ENCODE measurements at places on chromosomes 6 and 20.

DNA sequence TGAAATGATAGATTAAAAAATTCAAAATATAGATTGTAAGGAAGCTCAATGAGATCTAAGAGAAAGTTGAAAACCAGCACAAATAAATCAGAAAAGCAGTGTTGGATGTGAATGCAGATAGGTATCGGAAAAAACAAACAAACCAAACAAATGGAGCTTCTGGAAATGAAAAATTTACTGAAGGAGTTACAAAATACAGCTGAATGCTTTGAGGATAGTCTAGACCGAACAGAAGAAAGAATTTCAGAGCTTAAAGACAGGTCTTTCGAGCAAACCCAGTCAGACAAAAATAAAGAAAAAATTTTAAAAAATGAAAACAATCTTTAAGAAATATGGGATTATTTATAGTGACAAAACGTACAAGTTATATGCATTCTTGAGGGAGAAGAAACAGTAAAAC, 146.7 kb downstream of the FAM83B start:
- DNase-seq, result no peak

GRCh38 chr6:131451321-131452144, 121.5 kb upstream of the ARG1 start:
- no peak for DNase-seq

DNA sequence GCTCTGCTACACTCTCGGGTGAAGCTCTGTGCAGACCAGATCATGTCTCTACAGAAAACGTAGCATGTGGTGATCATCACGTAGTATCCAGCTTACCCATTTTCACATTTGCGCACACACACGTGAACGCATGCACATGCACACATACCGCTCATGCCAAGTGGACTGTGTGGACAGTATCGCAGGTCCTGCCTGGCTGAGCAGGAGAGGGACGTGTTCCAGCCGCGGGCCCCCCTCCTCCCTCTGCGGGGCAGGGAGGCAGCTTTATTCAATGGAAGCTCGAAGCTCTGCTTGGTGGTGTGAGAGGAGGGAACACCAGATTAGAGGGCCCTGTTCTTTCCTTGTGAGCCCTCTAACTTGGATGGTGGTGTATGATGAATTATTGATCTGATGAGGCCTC, 51.1 kb downstream of the CDH26 start:
- no peak for DNase-seq

DNA sequence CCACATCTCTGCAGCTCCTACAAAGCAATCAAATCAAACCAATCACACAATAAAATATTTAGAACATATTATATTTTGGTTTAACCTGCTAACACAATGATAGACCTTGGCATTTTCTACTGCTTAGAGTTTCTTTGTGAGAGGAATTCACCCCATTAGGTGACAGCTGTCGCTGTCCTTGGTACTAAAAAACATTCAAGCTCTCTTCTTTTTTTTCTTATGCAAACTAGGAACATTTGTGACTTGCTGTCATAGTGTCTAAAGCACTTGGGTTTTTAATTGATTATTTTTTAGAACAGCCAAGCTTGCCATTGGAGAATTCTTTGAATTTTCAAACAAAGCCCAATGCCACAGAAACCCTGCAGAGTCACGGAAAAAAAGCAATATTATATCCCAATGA, 46.4 kb downstream of the CNR1 start:
- no peak for DNase-seq

GRCh38 chr20:10300582-10301446, 82.2 kb downstream of the SNAP25 start:
- no peak for DNase-seq

GRCh38 chr6:159044899-159045727, at the start of gene TAGAP:
Gene TAGAP (minus strand): TSS chr6:159044991. CDS start chr6:159044146, 845 bp downstream.
- no peak for DNase-seq

DNA sequence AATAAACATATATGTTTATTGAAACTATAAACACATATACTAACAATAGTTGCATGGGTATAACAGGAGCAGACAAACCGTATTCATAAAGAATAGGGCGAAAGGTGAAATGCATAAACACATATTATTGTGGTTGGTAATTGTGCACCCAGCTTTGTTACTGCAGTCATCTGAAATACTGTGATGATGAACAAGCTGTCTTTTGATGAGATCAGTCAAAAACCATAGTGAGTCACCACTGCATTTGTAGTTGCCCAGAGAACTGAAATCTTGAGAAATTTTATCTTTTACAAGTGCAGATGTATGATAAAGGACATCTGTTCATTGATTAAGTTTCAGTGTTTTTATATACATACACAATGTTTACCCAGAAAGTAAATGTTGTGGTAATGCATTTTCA, 133.7 kb downstream of the MYO6 start:
- DNase-seq, result no peak

DNA sequence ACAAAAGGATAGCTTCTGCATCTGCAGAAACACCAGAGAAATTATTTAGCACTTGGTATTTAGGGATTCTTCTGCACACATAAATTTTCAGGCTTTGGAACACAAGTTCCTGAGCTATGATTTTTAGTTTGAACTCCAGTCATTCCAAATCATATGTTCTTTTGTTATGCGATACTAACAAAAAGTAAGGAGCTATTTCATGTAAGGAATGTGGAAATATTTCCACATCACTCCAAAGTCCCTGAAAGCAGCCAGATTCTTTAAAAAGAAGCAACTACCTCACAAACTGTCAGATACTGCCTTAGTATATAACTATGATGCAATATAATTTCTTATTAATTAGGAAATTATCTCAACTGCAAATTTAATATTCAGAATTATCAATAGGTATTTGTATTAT, 106.9 kb downstream of the RNGTT start:
- DNase-seq, result no peak

- DNase-seq, result no peak
Measured at GRCh38 chr6:43488667-43489276, 11.4 kb downstream of the TJAP1 start.

DNA sequence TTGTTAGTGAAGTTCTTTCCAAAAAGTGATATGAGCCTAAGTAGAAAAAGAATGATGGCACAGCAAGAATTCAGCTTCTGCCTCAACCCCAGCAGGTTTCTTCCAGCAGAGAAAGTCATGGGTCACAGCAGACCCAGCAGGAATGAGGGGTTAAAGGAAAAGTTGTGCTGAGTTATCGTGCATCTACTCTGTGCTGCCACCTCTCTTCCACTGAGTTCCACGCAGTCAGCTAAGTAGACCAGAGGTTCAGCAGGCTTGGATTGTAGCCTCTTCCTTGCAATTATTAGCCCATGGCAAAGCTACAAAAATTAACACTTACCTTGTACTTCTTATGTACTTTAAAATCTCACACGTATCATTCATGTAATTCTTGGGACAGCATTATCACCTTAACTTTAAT, 510.8 kb downstream of the PTPRT start:
- DNase-seq, result no peak

- DNase-seq, result no peak
Measured at GRCh38 chr20:62633598-62634329, 8.5 kb upstream of the SLCO4A1 start.

Measured in NCI-H1092 (cell line).